Airway epithelial cell (primary cell): ENCODE measurements at places on chromosomes 7 and 10. TPM values are rescaled to one million over a fixed set of nuclear protein-coding genes. Genes with fewer than 3 reads are reported as not detected.

NEURL1 gene
- total RNA-seq, result 0.23 and 0.35 TPM in 2 replicates

GCK gene
- total RNA-seq, result 0.28 TPM in 1 of 2 replicates, not detected in the other

HOXA13 gene
- total RNA-seq, result not detected in 2 replicates

SLC13A1 gene
- total RNA-seq, result not detected in 2 replicates

SHLD2 gene
- total RNA-seq, result 13.4 and 15.8 TPM in 2 replicates

WAPL gene
- total RNA-seq, result 18.1 and 24.8 TPM in 2 replicates

ASB10 gene
- not detected in 2 replicates for total RNA-seq

PTF1A gene
- total RNA-seq, result not detected in 2 replicates

VWDE gene
- total RNA-seq, result 3.3 and 5.1 TPM in 2 replicates

CYP26C1 gene
- not detected in 2 replicates for total RNA-seq

NODAL gene
- 0.28 TPM in 1 of 2 replicates, not detected in the other for total RNA-seq

TRPV5 gene
- total RNA-seq, result not detected in 2 replicates

CUZD1 gene
- total RNA-seq, result 0.09 and 0.28 TPM in 2 replicates
